Smooth muscle cell of the coronary artery (primary cell): ENCODE measurements at places on chromosomes 5 and 9. TPM values are rescaled to one million over a fixed set of nuclear protein-coding genes. Genes with fewer than 3 reads are reported as not detected.

Gene PCDHA12
- total RNA-seq: 0.15 and 0.59 TPM in 2 replicates

Gene PCDHB15
- total RNA-seq: 0.70 and 1.2 TPM in 2 replicates

Gene SLC46A2
- total RNA-seq: not detected in 2 replicates

Gene F12
- total RNA-seq: 0.12 and 0.90 TPM in 2 replicates

Gene CDC25C
- total RNA-seq: 2.3 TPM in 1 of 2 replicates, not detected in the other

Gene NRARP
- 0.30 and 0.47 TPM in 2 replicates for total RNA-seq

Gene ANKRD34B
- not detected in 2 replicates for total RNA-seq

Gene GTF2H2C
- total RNA-seq: 18.8 and 26.2 TPM in 2 replicates
